ENCODE measurements at places on chromosomes 11 and 22.
A peak's percentile ranks its signal among the peaks of the same experiment; 100 is the strongest.

- peak; percentile 32 for DNase-seq
Observed at GRCh38 chr22:38733329-38733723, 22.5 kb downstream of the SUN2 start.

GRCh38 chr11:86621854-86622253 lies 50.6 kb downstream of the ME3 start:
- no peak for DNase-seq

DNA sequence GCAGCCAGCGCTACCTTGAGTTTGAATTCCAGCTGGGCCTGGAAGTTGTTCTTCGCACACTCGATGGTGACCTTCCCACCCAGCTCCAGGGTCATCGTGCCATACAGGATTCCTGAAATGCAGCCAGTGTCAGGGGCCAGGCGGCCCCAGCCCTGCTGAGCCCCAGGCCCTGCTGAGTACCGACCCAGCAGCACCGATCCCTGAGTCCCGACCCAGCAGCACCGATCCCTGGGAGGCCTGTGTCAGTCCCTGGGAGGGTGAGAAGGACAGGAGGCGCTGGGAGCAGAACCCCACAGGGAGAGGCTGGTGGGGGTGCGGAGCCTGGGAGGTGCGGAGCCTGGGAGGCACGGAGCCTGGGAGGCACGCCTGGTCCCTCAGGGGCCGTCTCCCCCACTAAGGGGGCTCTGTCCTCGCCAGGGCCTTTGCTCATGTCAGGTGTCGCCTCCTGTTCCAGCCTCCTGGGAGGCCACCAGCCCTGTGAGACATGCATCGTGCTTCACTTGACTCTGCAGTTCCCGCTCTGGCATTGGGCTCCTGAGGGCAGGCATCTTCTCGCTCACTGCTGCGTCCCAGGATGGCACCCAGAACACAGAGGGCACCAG lies 37.1 kb upstream of the CARS1 start:
- no peak for DNase-seq

DNA sequence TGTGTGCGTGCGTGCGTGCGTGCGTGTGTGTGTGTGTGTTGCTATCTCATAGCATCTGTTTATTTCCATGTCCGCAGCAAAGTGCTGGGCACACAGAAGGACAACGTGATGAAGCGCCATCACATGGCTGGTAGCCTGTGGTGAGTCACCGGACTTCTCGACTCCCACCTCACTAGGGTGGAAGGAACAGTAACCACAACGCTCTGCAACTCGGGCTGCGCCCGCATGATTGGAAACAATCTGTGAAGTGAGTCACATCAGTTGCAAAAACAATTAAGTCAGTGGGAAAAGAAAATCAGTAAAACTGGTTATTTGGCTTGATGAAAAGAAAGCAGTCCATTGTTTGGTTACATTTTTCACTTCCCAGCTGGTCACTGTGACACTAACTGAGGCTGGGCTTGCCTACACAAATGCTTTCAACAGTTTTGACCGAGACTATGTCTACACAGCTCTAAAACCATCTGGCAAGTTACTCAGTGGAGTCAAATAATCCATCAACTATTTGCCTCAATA lies 437.3 kb upstream of the CADM1 start:
- DNase-seq, result peak; percentile 8

- DNase-seq, result no peak
Observed at GRCh38 chr11:9367551-9367950, 16.9 kb upstream of the IPO7 start.

DNA sequence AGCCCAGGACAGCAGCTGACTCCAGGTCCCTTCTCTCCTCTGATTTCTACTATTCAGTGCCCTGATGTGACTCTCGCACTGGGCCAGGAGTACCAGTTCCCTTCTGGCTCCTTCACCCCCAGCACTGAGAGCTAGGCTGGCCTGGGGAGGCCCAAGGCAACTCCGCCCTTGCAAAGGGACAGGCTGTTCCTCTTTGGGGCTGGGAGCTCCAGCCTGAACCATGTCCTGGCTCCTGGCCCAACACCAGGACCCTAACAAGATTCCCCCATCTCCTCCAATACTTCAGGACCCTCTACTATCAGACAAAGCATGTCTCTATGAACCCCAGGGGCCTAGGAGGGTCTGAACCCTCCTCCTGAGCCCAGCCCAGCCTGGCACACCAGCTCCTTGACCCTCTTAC lies 12.5 kb downstream of the CREB3L1 start:
- no peak for DNase-seq

DNA sequence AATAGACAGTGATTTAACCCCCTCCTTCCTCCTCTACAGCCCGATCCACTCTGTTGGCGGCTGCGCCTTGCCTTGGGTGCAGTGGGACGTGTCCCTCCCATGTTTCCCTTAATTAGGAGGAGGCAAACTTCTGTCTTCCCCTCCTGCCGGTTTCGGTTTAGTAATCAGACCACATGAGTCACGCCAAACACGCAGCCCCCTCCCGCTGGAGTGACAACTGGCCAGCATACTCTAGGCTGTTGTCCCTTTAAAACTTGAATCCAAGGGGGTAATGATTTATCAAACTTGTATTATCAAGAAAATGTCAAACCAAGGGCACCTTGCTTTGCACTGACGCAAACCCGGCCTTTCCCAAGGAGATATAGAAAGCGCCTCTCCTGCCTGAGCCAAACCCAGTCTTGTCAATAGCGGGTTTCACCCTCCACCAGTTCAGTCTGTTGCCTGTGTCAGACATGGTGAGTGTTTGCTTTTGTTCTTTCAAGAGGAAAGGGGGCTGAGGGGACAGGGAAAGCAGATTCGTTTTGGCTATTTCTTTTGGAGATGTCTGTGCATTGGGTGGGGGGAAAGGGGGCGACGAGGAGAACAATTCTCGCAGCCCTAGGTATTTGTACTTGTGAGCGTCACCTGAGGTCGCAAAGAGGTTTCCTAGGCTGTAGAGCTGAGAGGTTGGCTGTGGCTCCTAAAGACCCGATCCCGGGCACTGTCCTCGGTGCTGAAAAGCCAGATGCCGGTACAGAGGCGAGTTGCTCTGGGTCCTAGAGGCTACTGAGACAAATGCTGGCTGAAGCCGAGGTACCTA lies at the start of gene SLC6A5:
Gene SLC6A5, plus strand, starts transcription at position 388 of the 799 bp plus-strand sequence. Its CDS starts 65 bp downstream, at position 453.
- peak; percentile 36 for DNase-seq

- DNase-seq, result no peak
Observed at GRCh38 chr11:34565417-34566207, 52.0 kb upstream of the ELF5 start.

DNA sequence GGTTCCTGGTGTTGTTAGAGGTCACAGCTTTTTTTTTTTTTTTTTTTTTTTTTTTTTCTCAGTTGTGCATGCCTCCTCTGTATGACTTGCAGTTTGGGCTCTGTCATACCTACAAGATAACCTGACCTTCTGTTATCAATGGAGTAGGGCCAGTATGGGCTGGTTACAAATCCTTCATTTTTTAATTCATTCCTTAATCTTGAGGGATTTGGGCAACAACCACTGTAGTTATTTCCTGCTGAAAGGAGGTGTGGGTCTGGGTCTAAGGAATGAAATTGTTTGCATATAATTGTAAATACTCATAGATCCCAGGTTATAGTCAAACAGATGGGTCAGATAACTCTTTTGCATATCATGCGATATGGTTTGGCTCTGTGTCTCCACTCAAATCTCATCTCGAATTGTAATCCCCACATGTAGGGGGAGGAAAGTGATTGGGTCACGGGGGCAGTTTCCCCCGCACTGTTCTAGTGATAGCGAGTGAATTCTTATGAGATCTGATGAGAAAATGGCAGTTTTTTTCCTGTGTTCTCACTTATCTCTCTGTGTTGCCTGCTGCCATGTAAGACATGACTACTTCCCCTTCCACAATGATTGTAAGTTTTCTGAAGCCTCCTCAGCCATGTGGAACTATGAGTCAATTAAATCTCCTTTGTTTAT lies 14.1 kb upstream of the GLYAT start:
- DNase-seq, result no peak

GRCh38 chr11:2803186-2804091 lies 82.1 kb downstream of the CDKN1C start:
- no peak for DNase-seq

DNA sequence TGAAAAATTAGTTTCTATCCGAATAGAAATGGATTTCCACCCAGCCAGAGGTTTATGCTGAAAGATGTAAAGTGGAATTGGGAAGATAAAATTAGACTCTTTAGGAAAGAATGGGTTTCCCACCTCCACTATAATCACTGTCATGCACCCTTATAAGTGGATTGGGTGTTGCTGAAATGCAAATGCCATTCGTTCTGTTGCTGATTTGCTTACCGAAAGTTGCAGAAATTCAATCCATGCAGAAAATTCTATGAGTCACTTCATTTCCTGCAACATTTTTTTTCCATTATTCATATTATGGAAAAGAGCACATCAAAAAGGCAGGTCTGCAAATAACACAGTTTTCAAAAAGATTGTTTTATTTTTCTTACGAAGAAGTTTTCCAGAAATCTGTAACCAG lies 65.6 kb downstream of the LDLRAD3 start:
- DNase-seq, result peak; percentile 64

GRCh38 chr22:36467042-36467810 lies 14.2 kb downstream of the TXN2 start:
- peak; percentile 78 for DNase-seq

DNA sequence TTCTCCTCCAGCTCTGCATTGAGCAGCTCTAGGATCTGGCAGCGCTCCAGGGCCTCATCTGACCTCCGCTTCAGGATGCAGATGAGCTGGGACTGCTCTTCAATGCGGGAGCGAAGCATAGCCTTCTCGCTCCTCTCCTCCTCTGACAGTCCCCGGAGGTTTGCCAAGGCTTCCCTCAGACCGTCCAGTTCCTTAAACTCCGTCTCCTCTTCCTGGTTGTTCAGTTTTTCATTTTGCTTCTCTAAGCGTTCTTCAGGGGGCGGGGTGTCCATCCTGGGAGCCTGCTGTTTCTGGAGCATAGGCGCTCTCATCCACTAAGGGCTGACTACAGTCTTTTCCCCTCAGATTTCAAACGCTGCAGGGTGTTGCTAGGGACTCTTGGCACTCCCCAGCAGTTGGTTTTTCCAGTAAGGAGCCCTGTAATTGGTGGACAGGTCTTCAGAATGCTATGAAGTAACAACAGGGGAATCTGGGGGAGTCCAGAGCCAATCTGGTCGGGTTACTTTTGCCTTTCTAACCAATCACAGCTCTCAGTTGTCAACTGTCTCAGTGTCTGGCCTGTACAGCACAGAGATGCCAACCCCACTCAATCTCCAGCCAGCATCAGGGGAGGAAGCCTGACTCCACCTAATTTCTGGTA lies at the start of gene CCDC89:
Gene CCDC89, minus strand, starts transcription at position 376 of the 640 bp plus-strand sequence. Its CDS starts 65 bp downstream, at position 311.
- peak; percentile 99 for DNase-seq

DNA sequence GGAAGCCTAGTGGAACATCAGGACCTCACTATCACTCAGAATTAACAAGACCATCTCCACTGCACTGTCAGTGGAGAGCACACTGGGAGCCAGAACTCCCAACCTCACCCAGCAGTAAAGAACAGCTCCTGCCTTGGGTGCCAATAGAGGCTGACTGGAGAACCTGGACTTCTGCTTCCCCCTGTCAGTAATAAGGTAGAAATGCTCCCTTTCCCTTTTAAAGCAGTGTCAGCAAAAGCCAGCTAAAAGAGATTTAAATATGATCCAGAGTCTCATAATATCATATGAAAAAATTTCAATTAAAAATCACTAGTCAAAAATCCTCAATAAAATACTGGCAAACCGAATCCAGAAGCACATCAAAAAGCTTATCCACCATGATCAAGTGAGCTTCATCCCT lies 82.8 kb downstream of the SPATA19 start:
- DNase-seq, result no peak

DNA sequence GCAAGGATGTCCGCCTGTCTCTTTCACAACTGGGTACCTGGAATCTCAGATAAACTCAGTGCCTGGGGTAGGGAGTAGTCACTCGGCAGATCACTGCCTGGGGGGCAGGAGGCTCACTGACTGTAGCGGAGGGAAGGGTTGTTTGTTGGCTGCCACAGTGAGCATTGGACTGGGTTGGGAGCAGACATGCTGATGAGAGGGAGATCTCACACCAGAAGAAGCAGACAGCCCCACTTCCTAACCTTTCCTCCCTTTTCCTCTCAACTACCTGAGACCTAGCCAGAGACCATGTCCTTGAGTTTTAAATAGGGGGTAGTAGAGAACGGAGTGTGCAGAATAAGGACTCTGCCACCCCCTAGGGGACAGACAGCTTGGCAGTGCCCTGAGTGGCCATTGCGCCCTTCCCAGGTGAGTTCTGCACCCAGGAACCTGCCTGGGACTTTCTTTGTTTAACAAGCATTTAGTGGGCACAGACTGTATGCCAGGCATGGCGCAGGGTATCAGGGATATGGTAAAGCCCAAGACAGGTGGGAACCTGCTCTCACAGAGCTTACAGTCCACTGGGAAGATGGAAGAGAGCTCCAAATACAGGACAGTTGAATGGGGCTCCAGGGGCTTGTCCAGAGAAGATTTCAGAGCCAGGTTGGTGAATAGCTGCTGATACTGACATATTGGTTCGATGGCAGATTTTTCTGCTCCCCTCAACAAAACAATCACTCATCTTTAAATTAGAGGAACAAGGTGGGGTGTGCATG lies 115.7 kb upstream of the NNMT start:
- DNase-seq, result peak; percentile 48

- no peak for DNase-seq
Observed at GRCh38 chr22:24370401-24370800, 57.0 kb upstream of the ADORA2A start.

- no peak for DNase-seq
Observed at GRCh38 chr11:47305734-47306483, 36.0 kb downstream of the MADD start.

GRCh38 chr11:35030716-35031213 lies 108.2 kb upstream of the CD44 start:
- DNase-seq, result peak; percentile 99

DNA sequence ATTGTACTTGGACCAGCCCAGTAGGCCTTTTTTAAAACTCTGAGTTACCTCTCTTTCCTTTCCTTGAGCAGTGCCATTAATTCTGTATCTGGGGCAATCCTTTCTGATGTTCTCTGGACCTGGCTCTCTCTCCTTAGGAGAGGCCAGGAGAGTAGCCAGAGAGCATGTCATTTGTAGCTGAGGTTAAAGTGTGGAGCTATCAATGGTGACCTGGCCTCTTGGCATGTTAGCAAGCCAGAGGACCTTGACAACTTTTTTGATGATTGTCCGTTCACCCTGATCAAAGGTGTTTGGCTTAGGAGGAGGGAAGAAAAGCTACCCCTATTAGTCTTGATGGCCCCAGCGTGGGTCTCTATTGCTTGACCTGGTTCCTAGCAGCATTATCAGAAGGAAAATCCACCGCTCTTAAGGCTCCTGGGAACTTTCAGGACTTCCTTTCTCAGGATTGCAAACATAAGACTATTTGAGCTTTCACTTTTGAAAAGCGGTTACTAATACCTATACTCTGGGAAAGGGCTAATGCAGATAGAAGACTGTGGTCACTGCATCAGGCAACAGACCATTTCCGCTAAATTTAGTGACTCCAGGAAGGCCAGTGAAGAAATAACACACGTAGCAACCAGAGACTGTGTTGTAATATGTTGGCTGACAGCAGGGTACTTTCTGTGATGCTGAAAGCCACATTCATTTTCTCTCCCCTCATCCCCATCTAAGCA lies 18.2 kb downstream of the LIMK2 start:
- DNase-seq, result peak; percentile 36

GRCh38 chr11:59394186-59394585 lies 32.0 kb downstream of the OR5A2 start:
- no peak for DNase-seq

GRCh38 chr11:134497586-134497985 lies 85.5 kb upstream of the B3GAT1 start:
- no peak for DNase-seq
